ENCODE measurements at places on chromosomes 6 and 20.

- no peak for DNase-seq
Observed at GRCh38 chr20:11694467-11694866, 223.2 kb upstream of the BTBD3 start.

- DNase-seq, result no peak
Observed at GRCh38 chr6:16244869-16245451, 6.6 kb downstream of the GMPR start.

GRCh38 chr6:123118811-123119210 is 122.8 kb downstream of the CLVS2 start:
- DNase-seq, result no peak

DNA sequence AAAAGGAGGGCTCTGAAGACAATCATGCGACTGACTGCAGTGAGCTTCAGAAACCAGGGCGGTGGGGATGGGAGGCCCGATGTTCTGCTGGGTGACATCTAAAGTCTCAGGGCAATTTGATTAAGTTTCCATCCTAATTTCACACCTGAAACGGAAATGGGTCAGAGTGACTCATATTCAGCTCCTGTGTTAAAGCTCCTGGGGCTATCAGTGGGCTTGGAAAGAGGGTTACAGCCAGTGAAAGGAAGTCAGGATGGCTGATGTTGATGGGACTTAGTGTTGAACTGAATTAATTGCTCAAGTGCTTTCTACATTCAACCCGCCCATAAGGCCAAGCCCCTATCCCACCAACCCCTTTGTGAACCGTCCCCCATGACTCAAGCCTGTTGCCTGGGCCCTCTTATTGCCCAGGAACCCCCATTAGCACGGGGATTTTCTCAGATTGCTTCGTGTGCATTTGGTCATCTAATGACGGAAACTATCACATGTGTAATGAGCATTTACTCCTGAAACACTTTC is 47.1 kb upstream of the TBC1D7 start:
- DNase-seq, result no peak

- no peak for DNase-seq
Observed at GRCh38 chr6:43173591-43174262, 2.7 kb downstream of the SRF start.

- DNase-seq, result no peak
Observed at GRCh38 chr20:64101731-64102621, 5.4 kb downstream of the NPBWR2 start.

DNA sequence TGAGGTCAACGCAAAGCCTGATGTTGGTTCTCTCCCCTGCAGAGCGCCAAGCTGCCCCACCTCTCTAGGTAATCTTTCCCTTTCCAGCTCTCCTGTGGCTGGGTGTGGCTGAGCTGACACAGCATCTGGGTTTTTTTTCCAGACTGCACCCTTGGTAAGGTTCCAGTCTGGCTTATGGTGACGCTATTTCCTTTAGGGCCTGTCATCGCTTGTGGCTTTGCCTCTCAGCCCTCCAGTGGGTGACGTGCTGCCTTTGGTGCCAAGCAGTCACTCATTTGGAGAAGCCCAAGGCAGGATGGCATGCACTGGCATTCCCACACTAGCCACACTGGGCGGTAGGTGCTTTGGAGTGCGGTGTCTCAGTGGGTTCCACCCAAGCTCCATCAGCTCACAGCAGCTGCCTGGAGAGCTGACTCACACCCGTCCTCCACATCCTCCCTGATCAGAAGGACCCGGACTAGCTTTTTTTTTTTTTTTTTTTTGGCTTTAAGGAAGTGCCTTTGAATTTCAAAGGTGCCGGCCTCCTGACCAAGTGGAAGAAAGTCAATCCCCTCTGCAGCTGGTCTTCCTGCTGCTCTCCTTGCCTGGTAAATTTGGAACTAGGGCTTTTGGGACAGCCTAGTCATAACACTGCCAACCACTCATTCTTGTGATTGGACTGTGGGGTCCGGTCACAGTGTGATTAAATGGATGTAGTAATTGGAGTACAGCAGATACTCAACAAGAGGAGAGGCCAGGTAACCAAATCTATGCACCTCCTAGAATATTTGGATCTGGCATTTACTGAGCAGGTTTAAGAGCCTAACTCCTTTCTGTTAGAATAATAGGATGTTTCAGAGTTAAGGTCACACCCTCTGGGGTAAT is 153.6 kb downstream of the CD83 start:
- peak; percentile 59 for DNase-seq

- DNase-seq, result no peak
Observed at GRCh38 chr20:41418739-41419293, 52.2 kb upstream of the EMILIN3 start.

GRCh38 chr6:150767571-150768018 is 97.9 kb upstream of the MTHFD1L start:
- DNase-seq, result no peak

DNA sequence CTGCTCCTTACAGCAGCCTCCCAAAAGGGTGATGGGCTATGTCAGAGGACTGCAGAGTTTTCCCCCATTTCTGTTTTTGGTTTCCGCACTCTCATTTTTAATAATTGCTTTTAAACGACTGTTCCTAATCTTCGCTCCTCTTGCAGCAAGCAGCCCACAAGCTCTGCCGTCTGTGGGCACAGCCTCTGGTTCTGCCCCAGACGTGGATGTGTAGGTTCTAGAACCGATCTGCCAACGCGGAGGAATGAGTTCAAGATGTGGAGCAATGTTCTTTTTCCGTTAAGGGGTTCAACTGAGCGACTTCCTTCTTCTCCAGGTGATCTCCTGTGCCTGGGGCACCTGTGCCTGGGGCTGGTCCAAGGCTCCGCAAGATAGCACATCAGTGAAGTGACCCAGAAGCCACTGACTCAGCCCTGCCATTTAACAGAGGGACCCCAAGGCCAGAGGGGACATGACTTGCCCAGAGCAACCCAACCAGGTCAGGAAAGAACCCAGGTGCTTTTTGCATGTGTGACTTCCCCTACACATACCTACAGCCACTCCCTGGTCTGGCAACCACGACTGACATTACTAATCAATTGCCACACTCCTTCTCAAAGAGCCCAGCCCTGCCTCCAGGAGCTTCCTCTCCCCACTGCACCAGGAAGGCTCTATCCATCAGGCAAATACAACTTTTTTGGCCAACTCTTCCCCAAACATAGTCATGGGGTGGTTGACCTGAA is 22.7 kb downstream of the PMEPA1 start:
- no peak for DNase-seq
